Nucleus accumbens (tissue), 56 donors: ENCODE measurements at places on chromosomes 3 and 15.

DNA sequence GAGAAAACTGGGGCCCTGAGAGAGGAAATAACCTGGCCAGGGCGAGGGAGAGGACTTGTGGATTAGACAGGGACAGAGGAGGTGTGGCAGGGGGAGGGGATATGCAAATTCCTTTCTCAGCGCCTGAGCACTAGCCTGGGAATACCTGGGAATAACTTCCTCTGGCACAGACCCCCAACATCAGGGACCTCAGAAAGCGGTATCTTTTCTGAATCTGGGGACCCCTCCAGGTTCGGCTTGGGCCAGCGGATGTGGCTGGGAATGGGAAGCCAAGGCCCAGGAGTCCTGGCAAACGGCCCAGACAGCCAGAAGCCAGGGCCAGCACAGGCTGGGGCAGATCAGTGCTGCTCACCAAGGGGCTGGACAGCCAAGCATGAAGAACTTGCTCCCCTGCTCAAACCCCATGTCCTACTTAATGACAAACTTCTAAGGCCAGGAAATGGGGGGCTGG is 9.2 kb upstream of the ACSBG1 start:
- no peak for DNase-seq

GRCh38 chr15:88124199-88124598 is 132.3 kb downstream of the NTRK3 start:
- no peak for DNase-seq

DNA sequence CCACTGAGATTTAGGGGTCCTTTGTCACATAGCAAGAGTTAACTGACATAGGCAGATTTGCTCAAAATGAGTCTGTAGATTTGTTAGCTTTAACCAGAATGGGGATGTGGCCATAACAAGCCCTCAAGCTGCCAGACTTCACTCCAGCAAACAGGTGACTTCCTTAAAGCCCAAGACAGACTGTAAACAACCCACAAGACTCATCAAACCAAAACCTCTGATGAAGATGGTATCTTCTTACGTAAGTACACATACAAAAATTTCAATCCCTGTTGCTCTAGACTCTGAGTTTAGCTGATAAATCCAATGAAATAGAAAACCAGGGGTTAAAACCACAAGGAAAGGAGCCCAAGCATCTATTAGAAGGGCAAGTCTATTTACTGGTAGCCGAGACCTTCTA is 18.2 kb upstream of the ZBTB20 start:
- no peak for DNase-seq

GRCh38 chr3:66362541-66362941 is 138.3 kb downstream of the LRIG1 start:
- DNase-seq = no peak

- DNase-seq = no peak
These were observed 94.7 kb downstream of the CCNL1 start for GRCh38 chr3:157065201-157065600.
